ENCODE measurements at places on chromosomes 4 and X.
A peak's percentile ranks its signal among the peaks of the same experiment; 100 is the strongest.

DNA sequence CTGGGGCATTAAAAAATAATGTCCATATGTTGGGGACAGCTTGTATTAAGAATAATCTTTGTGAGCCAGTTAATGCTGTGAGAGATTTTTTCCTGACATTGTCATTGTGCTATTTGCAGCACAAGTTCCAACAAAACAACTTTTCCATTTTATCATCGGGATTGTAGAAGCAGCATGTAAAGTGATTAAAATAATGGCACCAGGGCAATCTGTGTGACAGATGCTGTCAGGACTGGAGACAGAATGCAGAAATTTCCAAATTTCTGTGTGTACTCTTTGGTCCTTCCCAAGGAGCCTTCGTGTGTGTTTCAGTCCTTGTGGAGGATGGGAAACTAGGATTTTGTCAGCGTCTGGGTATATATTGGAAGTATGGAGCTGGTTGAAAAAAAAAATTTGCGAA is 101.5 kb upstream of the LIMCH1 start:
- DNase-seq = no peak

DNA sequence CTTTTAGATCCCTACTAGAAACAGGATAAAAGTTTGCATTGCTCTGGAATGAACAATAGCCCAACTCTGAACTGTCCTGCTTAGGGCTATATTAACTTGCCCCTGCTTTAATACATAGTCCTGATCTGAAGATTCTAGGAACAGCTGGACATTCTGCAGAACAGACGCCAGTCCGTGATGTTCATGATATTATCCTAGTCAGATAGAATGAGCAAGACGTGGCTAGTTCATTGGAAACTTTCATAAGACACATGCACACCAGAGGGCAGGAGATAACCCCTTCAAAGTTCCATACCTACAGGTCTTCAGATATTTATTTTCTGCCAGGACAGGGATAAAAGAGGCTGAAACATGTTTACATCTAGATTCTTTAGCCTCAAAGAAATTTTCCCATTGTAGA is 75.5 kb upstream of the CLNK start:
- no peak for DNase-seq

DNA sequence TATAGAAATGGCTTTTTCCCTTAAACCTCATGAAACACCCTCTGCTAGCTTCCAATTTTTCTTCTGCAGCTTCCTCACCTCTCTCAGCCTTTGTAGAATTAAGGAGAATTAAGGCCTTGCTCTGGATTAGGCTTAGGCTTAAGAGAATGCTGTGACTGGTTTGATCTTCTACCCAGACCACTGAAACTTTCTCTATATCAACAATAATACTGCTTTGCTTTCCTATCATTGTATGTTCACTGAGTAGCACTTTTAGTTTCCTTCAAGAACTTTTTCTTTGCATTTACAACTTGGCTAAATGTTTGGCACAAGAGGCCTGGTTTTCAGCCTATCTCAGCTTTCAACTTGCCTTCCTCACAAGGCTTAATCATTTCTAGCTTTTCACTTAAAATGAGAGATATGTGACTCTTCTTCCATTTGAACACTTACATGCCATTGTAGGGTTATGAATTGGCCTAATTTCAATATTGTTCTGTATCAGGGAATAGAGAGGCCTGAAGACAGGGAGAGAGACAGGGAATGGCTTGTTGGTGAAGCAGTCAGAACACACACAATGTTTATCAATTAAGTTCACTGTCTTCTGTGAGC is 28.2 kb downstream of the TMEM154 start:
- DNase-seq = no peak

- no peak for DNase-seq
Measured at GRCh38 chrX:153829799-153830639, at the start of gene PDZD4. Gene PDZD4, minus strand, starts transcription at chrX:153830544. Its CDS starts 246 bp downstream, at chrX:153830298.

DNA sequence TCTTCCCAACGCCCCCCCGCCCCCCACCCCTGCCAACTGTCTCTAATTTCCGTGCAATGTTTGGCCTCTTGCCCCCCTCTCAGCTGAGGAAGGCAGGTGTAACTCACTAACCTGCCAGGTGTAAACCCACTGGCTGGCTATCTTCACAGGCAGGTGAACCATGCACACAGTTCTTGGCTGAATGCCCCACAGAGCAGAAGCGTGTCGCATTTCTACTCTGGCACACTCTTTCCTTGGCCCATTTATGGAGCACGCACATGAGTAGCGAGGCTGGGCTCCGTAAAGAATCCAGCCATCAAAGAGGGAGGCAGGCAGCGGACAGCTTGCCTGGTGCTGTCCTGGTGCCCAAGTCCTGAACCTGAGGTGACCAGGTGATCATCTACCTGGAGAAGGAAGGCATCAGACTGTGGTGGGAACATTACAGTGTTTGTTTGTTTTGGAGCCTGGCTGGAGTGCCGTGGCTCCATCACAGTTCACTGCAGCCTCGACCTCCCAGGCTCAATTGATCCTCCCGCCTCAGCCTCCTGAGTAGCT is 39.2 kb upstream of the CRMP1 start:
- no peak for DNase-seq

DNA sequence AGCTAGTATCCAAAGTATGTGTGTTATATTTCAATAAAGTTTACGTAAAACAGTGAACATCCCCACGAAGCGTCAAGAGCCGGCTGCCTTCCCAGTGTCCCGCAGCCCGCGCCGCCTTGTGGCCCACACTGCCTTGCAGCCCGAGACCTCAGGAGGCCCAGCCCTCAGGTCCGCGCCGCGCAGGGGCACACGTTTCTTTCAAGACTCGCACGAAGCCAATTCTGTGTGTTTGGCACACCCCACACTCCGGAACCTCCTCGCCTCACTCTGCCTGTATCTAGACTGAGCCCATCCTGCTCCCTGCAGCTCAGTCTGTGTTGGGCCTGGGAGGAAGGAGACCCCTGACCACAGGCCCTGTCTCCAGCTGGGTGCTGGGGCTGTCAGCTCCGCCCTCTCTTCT is 5.8 kb downstream of the LRPAP1 start:
- no peak for DNase-seq

GRCh38 chr4:26802790-26803189 is 57.9 kb upstream of the STIM2 start:
- no peak for DNase-seq

DNA sequence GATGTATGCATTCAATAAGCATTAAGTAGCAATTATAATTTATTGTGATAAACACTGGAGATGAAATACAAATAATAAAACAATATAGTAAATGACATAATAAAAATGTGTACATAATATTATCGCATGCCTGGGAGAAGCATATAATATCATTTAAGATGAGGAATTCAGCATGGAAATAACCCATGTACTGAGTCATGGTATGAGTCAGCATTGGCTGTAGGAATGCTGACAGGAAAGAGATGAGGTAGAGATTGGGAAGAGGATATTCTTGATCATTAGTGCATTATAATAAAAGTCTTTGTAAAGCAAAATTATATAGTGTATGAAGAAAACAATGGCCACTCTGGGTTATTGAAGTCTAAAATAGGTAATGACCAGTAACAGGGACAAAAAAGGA is 82.8 kb downstream of the MAGEB10 start:
- no peak for DNase-seq

GRCh38 chr4:119623025-119623424 is 5.6 kb downstream of the PDE5A start:
- no peak for DNase-seq

GRCh38 chr4:6962211-6963041 is 52.8 kb downstream of the TBC1D14 start:
- DNase-seq = no peak

DNA sequence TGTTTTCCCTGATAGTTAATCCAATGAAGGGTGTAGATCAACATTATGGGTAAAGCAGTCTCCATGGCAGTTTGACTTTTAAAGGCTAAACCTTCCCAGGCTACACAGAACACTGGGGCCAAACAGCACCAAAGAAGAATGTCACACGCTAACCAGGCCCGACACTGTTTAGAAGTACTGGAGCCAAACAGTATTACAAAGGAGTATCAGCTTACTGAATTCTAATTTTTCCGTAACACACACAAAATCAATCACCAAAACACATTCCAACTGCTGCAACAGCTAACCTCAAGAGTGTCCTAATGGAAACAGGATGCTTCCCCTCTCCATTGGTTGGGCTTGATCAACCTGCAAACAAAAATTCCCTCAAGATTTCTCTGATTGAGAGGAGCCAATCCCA is 783.5 kb downstream of the PCDH18 start:
- DNase-seq = no peak

GRCh38 chr4:4326166-4326565 is 36.1 kb downstream of the ZBTB49 start:
- no peak for DNase-seq

DNA sequence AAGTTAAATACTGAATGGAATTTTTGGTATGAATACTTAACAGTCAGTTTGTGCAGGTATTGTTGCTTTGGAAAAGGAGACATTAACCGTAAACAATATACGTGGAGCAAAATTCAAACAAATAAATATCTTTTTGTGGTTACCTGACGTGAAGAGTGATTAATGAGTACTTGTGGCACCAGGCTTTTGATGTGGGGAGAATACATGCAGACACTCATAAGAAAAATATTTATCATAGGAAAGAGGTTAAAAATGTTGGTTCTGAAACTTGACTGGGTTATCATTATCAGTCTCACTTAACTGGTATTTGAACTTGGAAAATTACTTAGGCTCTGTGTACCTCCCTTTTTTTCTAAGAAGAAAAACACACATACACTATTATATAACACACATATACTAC is 136.4 kb upstream of the NDST4 start:
- no peak for DNase-seq

DNA sequence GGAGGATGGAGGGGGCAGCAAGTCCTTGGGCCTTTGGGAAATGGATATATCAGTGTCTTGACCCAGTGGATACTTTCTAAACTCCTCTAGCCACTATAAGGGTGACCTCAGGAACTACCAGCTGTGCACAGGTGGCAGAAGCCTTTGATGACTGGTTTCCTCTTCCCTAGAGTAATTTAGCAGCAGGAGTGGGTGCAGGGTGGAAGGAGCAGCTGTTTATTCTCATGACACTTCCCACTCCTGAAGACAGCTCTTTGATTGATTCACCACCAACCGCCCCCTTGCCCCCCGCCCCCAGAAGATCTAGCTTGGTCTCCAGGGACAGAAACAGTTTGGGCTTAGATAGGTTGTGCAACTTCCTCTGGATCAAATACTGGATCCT is 63.0 kb downstream of the GPC3 start:
- no peak for DNase-seq

DNA sequence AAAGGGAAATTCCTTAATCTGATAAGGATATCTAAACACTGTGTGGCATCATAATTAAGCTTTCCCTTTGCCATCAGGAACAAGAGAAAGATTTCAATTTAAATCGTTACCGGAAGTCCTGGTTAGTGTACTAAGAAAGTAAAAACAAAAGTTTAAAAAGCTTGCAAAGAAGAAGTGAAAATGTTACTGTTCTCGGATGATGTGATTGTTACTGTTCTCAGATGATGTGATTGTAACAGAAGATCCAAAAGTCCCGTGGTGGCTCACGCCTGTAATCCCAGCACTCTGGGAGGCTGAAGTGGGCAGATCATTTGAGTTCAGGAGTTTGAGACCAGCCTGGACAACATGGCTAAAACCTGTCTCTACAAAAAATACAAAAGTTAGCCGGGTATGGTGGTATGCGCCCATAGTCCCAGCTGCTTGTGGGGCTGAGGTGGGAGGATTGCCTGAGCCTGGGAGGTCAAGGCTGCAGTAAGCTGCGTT is 62.5 kb downstream of the RGS12 start:
- DNase-seq = no peak

DNA sequence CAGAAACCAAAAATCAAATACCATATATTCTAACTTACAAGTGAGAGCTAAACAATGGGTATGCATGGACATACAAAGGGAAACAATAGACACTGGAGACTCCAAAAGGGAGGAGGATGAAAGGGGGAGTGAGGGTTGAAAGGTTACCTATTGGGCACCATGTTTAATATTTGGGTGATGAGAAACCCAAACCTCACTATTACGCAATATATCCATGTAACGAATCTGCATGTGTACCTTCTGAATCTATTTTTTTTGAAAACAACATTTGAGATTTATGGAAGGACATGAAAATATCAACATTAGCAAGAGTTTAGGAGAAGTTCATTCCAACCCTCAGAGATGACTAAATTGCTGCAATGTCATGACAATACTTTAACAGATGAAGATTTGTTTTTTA is 586.1 kb downstream of the GBA3 start:
- no peak for DNase-seq

DNA sequence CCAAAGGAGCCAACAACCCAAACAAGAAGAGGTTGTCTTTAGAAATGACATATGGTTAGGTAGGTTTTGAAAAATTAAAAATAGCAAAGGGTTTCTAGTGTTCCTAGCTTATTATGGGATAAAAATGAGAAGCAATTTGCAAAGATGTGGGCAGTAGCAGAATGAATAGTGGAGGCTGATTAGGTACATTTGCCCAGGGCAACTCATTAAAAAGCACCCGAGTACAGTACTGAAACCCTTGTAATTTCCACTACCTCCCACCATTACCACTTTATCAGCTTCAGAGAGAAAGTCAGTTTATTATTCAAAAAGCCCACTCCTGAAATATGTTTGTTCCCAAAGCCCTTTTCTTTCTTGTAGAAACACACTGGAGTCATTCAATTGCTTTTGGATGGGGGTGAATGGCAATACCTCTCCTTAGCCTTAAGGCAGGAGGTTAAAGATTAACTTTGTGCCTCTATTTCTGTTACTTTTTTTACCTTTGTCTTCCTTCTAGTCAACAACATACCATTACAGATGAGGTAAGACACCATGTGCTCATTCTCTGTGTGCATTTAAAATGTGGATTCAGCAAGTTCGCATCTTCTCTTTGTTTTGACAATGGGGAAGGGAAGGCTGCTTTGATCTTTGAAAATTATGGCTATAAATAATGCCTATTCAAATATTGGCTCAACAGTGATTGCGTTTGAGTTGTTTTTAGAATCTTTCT is 353.8 kb upstream of the CASK start:
- DNase-seq = no peak

GRCh38 chr4:89298788-89299152 is 8.8 kb downstream of the GPRIN3 start:
- DNase-seq = peak; percentile 40

DNA sequence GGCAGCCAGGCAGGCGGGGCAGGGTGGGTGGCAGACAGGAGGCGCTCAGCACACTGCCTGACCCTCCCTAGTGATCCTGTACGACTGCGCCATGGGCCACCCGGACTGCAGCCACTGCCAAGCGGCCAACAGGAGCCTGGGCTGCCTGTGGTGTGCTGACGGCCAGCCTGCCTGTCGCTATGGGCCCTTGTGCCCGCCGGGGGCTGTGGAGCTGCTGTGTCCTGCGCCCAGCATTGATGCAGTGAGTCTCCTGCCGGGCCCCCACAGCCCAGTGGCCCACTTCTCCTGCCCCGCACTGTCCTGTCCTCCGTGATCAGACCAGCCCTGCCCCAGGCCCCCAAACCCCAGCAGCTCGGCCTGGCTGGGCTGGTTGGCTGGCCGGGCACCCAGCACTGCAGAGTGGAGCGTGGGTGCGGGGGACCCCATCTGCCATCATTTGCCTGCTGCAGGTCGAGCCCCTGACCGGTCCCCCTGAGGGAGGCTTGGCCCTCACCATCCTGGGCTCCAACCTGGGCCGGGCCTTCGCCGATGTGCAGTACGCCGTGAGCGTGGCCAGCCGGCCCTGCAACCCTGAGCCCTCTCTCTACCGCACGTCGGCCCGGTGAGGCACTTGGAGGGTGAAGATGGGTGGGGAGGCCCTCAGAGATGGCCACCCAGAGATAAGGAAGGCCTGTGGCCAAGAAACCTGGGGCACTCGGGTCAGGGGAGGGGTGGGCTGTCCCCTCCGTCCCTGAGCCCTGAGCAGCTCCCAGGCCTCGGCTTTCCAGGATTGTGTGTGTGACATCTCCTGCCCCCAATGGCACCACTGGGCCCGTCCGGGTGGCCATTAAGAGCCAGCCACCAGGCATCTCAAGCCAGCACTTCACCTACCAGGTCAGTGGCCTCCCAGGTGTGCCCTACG is 7.6 kb downstream of the PLXNB3 start:
- no peak for DNase-seq

GRCh38 chr4:143667461-143667860 is 33.0 kb downstream of the FREM3 start:
- DNase-seq = no peak
